AG10803 (cell line): ENCODE measurements at places on chromosomes 6 and 20.

GRCh38 chr6:21375151-21376116 is 218.1 kb upstream of the SOX4 start:
- DNase-seq = no peak

- DNase-seq = no peak
Observed at GRCh38 chr20:10954137-10954840, 280.5 kb upstream of the JAG1 start.

- peak; percentile 64 for DNase-seq
Observed at GRCh38 chr6:101666256-101666655, 272.7 kb downstream of the GRIK2 start.

DNA sequence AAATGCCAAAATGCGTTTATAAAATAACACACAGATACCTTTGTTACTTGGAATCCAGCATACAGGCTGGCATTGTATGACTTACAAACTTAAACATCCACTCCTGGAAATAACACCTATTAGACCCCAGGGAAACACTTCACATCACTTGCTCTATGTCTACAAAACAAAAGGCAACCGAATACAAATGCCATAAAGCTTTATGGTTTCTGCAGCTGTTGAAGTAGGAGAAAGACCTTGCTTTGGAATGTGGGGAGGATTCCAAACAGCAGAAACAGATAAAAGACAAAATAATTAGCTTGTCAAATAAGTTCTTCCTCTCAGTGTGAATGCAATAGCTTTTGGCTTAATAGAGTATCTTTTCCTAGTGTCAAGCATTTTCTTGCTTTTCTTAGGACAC is 9.8 kb upstream of the AMD1 start:
- no peak for DNase-seq

DNA sequence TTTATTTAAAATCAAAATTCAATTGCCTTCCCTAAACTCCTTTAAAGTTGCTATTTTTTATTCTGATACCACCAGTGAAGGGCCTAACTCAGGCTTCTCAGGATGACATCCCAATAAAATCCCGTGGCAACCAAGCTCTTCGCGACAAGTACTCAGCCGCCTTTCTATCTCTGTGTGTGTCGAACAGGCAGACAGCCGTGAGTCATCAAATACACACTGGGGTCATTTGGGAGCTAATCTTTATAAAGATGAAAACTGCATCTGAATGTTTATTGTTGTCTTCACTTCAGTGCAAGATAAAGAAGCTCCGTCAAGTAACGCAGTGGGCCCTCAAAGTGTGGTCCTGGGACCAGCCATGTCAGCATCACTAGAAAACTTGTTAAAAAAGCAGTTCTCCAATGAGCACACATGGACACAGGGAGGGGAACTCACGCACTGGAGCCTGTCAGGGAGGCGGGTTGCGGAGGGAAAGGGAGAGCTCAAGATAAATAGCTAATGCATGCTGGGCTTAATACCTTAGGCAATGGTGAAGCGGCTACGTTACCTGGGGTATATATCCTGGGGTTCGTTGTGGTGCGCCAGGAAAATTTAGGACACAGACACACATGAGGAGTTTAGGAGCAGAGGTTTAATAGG is 119.3 kb downstream of the RNF144B start:
- no peak for DNase-seq

DNA sequence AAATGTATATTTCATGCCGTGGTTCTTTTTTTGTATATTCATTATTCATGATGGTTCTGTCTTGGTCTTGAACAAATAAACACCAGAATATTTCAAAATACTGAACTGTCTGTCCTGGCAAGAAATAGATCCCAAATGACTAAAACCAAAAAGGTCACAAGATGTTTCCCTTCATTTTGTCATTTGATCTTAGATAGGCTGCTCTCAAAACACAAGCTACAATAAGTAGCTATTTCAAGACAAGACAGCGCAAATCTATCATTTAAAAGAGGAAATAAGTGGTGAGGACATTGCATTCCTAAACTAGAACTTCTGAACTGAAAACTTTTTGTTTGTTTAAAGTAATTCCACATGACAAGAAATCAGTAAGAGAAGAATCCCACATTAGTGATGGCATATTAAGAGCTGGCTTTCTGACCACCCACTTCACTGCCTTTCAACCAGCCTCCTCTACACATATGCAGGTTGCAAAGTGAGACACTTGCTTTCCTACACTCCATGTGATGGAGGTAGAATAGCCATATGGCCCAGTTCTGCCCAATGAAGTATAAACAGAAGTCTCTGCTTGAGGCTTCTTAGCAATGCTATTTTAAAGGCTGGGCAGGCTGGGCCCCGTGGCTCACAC is 54.4 kb upstream of the CCDC28A start:
- no peak for DNase-seq

- DNase-seq = no peak
Observed at GRCh38 chr6:25641940-25642666, 9.9 kb upstream of the SCGN start.

- DNase-seq = no peak
Observed at GRCh38 chr20:63834491-63834880, 3.4 kb upstream of the ZBTB46 start.

- no peak for DNase-seq
Observed at GRCh38 chr6:39906318-39906761, 27.9 kb downstream of the MOCS1 start.

- DNase-seq = no peak
Observed at GRCh38 chr6:110874880-110875547, 429 bp downstream of the AMD1 start.

- DNase-seq = no peak
Observed at GRCh38 chr6:7911345-7911725, 747 bp upstream of the TXNDC5 start.

GRCh38 chr20:25173886-25174308 is 21.6 kb upstream of the ENTPD6 start:
- DNase-seq = no peak

DNA sequence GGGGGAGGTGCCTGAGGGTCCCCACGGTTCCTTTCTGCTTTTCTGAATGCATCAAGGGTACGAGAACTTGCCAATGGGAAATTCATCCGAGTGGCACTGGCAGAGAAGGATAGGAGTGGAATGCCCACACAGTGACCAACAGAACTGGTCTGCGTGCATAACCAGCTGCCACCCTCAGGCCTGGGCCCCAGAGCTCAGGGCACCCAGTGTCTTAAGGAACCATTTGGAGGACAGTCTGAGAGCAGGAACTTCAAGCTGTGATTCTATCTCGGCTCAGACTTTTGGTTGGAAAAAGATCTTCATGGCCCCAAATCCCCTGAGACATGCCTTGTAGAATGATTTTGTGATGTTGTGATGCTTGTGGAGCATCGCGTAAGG is 226.4 kb downstream of the SMOC2 start:
- DNase-seq = no peak

GRCh38 chr6:142637624-142638351 is 307.2 kb downstream of the HIVEP2 start:
- DNase-seq = no peak

GRCh38 chr20:56504373-56505005 is 20.1 kb upstream of the FAM209A start:
- no peak for DNase-seq

GRCh38 chr6:169337886-169338445 is 84.3 kb upstream of the THBS2 start:
- peak; percentile 84 for DNase-seq

GRCh38 chr6:67411036-67411435 is 1224.0 kb upstream of the ADGRB3 start:
- no peak for DNase-seq

DNA sequence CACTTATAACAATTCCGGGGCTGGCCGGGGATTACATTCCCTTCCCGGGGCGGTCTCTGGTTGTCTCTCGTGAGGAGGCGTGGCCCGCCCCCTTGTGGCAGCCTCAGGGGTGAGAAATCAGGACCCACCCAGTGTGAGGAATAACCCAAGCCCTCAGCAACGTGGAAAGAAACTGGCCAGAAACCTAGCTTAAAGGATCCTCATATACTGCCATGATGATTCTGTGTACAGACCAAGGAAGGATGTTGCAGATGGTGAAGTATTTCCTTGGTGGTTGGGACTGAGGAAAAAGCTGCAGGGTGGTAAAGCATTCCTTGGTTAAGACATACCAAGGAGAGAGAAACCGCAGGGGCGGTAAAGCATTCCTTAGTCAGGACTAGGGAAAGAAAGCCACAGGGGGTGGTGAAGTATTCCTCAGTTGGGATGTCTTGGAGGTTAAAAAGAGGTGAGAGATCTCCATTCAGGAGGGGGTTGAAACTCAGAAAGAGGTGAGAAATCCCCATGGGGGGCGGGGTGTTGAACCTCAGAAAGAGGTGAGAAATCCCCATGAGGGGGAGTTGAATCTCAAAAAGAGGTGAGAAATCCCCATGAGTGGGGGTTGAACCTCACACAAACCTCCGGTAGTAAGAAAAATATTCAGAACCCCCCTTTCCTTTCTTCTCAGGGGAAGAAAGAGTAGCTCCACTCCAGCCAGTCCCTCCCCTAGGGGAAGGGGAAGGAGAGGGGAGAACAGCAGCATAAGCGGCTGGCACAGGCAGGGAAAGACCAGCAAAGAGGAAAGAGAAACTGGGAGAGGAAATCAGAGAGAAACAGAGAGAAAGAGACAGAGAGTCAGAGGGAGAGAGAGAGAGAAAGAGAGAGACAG is 238.1 kb downstream of the RNGTT start:
- peak; percentile 75 for DNase-seq

DNA sequence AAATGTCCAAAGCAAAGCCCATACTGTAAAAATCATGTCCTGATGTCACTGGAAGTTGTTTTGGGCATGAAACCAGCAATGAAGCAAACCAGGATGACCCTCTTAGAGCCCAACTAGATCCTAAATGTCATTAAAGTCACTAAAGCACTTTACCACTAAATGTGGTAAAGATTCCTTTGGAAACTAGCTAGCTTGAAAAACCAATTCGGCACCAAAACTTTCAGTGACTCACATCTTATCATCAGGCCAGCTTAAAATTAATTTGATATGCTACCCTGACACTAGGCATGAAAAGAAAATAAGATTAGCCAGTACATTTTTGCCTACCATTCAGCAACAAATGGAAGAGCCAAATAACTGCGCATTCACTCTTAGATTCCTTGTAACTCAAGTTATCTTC is 145.8 kb downstream of the PACRG start:
- DNase-seq = peak; percentile 12

DNA sequence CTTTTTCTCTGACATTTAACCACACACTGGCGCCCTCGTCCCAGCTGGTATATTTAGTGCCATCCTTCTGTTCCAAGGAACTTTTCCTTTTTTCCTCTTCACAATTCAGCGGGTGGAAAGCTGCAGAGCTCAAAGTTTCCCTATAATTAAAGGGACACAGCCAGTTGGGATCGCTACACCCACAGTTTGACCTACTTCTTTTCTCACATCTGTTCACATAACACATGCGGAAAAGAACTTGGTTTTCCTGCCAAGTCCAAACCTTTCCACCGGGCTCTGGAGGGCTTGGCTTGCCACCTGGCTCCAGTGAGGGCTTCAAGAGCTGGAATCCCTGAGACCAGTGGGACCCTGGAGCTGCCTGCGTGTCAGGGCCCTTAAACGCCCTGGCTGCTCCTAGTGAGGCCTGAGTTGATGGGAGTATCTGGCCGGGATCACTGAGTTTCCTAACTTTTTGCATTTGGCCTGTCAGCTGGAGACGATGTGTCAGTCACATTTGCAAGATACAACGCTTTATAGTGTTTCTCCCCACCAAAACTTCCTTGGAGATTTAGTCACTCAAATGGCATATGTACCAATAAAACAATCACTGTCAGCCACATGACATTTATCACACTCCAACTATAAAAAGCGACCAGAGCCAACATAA is 176.0 kb downstream of the SASH1 start:
- peak; percentile 70 for DNase-seq

DNA sequence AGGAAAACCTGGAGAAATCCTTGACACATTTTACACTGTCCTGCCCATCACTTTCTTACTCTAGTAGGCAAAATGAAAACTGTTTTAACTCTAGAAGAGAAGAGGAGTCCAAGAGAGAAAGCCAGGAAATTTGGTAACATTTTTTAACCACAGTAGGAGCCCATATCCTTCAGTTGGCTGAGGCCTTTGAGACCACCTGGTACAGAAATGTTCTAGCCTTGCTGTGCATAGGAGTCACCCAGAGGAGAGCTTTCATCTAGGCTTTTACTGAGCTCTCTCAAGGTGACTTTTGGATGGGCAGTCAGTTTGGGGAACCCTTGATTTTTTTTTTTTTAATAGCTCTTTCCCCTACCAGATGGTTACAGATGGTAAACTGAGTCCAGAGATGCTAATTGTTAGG is 25.0 kb downstream of the LRRN4 start:
- no peak for DNase-seq

- DNase-seq = no peak
Observed at GRCh38 chr6:156875062-156875461, 97.9 kb downstream of the ARID1B start.

DNA sequence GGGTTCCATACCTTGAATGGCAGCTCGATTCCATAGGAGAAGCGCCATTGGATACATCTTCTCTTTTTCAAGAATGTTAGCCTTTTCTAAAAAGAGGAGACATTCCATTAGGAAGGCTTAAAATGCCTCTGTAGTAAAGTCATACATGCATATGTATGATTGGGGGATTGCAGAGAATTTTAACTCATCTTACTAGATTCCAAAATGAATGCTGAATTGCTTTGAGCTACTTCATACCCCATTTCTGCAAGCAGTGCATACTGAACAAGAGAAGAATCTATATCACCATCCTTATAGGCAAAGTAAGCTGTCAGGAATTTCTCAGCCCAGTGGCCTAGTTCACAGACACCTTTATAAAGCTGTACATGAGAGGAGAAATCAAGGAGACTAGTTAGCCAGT is 80.3 kb downstream of the NDUFAF5 start:
- peak; percentile 45 for DNase-seq

GRCh38 chr20:40462566-40462965 is 226.5 kb downstream of the MAFB start:
- DNase-seq = no peak

GRCh38 chr6:113011801-113012200 is 664.7 kb downstream of the RFPL4B start:
- DNase-seq = peak; percentile 84

GRCh38 chr6:130118236-130118635 is 99.9 kb downstream of the L3MBTL3 start:
- DNase-seq = peak; percentile 9
